Hematopoietic multipotent progenitor cell treated with erythropoietin and hydrocortisone succinate and interleukin-3 and kit ligand, for 17 days (in vitro differentiated cells): ENCODE measurements at places on chromosomes 16 and 17.

GRCh38 chr17:61756561-61756960 lies 106.8 kb downstream of the BRIP1 start:
- DNase-seq = no peak

- no peak for DNase-seq
Measured at GRCh38 chr17:78817123-78817522, 23.5 kb downstream of the USP36 start.

DNA sequence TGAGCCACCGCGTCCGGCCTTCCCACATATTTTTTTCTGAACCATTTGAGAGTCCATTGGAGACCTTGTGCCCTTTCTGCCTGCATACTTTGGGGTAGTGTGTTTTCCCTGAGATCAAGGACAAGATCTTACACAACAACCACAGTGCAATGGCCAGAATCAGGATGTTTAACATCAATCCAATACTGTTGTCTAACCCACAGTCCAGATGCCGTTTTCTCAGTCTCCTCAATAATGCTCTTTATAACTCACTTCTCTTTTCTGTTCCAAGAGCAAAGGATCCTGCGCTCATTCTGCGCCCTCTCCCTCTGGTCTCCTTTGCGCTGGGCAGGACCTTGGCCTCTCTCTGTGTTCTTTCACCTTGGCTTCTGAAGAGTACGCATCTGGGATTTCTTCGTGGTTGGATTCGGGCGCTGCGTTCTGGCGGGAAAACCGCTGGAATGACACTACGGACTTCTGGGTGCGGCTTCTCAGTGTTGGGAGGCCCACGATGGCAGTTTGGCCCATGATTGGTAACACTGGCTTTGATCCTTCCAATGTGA lies 16.6 kb downstream of the CBX4 start:
- no peak for DNase-seq

DNA sequence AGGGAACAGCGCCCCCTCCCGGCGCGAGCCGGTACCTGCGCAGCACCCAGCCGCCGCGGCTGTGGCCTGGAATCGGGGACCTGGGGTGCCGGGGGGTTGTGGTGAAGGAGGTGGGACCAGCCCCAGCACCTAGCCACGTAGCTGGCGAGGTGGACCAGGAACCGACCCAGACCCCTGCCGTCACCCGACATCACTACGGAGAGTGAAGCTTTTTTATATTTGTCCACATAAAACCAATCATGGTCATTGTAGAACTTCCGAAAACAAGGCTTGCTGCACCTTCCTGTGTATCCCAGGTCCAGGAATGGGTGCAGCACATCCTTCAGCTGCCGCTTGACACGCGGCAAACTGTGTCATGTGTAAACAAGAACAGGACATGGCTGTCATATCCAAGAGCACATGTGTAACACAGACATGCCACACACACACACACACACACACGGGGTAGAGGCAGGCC lies 1.3 kb downstream of the HBQ1 start:
- no peak for DNase-seq

DNA sequence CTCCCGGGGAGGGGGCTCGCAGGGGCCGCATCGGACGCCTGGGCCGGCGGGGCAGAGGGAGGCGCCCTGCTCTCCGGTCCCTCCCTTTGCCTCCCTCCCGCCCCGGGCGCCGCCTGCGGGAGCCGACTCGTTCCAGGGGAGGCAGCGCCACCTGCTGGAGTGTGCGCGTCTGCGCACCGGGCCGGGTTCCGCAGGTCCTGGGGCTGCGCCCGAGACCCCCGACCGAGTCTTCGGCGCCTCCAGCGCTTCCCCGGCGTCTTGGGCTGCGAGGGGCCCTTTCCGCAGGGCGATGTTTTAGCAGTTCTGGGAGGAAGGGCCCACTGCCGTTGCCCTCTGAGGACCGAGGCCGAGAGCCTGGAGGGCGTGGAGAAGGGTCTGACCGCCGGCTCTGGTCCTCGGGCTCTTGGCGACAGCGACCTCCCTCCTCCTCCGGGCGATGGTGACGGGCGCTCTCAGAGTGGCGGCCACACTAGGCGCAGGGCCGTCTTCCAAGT lies 106.3 kb downstream of the SEC14L1 start:
- peak; percentile 85 for DNase-seq

GRCh38 chr16:85826686-85827247 lies 27.3 kb downstream of the COX4I1 start:
- no peak for DNase-seq

DNA sequence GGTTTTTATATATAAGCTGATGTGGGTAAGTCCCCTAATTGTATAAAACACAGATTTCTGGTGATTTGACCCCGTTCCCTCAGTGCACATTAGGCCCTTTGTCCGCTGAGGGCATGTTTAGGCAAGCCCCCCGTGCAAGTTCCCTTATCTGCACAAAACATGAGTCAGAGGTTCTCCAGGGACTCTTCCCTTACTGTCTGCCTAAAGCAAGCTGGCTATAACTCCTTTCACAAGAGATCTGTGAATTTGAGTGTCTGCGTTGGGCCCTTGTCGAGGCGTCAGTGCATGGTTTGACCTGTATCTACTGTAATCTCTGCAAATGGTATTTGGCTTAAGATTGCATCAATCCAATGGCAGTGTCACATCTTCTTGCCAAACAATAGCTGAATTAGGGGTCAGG lies 712.8 kb downstream of the CDH8 start:
- no peak for DNase-seq

DNA sequence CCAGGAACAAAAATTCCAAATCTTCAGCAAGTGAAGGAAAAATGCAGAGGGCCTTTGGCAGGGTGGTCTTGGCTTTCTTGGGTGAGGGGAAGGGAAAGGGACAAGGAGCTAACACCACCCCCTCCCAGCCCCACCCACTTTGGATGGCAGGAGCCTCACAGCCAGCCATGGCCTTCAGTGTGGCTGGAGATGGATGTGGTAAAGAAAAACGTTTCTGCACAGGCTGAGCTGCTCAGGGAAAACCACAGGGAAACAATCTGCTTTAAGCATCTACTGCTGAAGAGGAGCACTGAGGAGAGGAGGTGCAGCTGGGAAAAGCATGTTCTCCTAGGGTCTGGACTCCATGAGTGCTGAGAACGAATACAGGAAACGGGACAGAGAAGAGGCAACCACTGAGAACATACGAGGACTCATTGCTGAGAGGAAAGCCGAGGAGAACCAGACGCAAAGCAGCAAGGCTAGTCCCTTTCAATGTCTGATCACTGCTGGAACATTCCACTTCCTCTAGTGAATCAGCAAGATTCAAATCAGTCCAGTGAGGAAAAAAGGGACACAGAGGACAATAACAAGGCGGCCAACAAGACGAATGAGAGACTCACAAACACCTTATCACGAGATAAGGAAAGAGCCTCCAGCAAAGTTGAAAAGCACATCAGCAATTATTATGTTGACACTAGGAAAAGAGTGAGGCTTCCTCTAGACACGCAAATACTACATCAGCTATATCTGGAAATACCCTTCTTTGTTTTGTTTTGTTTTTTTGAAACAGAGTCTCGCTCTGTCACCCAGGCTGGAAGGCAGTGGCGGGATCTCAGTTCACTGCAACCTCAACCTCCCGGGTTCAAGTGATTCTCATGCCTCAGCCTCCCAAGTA lies 41.7 kb downstream of the ZZEF1 start:
- DNase-seq = peak; percentile 18

DNA sequence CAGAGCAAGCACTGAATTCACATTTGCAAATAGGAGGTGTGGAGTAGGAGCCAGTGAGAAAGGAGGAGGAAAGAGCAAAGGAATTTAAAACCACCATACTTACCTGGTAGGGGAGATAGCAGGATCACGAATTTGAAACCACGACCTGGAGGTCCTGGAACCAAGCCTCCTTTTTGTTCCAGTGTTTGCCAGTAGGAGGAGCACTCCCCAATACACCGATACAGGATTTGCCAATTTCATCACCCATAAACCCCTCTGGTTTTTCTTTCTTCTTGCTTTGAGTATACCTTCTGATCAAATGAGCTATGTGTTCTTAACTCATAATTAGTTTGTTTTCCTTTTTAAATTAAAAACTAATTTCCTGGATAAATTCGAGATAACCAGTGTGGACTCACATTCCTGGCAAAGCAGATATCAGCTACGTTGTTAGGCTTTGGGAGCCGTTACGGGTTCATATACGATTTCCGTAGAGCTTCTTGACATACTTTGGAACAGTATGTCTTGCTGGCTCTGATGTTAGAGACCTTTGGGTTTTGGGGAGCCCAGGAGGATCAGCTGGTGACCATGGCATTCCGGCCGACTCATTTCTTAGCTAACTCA lies 22.7 kb downstream of the BCO1 start:
- no peak for DNase-seq

- DNase-seq = no peak
Measured at GRCh38 chr17:7445619-7445968, 733 bp downstream of the CHRNB1 start.

GRCh38 chr16:27405546-27406451 lies 3.8 kb downstream of the IL21R start:
- DNase-seq = no peak

- DNase-seq = peak; percentile 9
Measured at GRCh38 chr16:11613381-11614303, 26.9 kb upstream of the LITAF start.

DNA sequence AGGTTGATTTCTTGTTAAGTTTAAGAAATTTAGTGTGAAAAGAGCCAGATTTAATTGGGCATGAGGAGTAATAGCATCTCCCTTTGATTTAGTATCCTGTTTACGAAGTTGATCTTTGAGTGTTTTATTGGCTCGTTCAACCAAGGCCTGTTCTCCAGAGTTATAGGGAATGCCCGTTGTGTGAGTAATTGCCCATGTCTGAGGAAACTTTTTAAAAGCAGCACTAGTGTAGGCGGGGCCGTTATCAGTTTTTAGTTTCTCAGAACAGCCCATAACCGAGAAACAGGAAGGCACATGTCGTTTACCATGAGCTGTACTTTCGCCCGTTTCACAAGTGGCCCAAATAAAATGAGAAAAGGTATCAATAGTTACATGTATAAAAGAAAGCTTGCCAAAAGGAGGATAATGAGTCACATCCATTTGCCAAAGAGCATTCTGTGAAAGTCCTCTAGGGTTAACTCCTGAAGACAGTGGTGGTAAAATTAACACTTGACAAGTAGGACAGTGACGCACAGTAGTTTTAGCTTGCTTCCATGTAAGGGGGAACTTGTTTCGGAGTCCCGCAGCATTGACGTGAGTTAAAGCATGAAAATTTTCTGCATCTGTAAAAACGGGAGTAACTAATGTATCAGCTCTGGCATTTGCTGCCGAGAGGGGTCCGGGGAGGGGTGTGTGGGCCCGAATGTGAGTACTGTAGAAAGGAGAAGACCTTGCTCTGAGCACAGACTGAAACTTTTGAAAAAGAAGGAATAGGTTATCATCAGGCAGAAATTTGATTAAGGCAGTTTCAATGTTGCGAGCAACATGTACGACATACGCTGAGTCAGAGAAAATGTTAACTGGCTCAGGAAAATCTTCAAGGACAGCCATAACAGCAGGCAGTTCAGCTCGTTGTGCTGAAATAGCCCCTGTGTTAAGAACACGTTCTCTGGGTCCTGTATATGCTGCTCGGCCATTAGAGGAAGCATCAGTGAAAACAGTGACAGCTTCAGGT lies 18.5 kb upstream of the KCTD5 start:
- DNase-seq = no peak

- DNase-seq = no peak
Measured at GRCh38 chr16:88839745-88840599, 16.8 kb downstream of the GALNS start.

GRCh38 chr16:9128346-9129342 lies 37.2 kb downstream of the HAPSTR1 start:
- no peak for DNase-seq

GRCh38 chr16:78706637-78707036 lies 607.2 kb downstream of the WWOX start:
- DNase-seq = no peak

DNA sequence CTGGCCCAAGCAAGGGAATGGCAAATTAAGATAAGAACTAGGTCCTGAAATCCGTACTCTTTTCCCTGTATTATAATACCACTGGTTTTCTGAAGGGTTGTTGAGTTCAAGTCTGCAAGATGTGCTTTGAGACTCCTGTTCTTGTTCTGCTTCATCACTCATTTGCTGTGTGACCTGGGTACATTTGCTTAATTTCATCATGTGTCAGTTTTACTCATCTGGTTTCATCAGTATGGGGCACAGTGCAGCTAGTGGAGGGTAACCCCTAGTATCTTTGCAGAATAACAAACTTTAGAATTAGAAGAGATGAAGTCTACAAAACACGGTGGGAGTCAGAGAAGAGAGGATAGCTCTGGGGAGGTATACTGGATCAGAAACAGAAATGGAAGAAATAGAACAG lies 21.9 kb upstream of the EFCAB13 start:
- no peak for DNase-seq

DNA sequence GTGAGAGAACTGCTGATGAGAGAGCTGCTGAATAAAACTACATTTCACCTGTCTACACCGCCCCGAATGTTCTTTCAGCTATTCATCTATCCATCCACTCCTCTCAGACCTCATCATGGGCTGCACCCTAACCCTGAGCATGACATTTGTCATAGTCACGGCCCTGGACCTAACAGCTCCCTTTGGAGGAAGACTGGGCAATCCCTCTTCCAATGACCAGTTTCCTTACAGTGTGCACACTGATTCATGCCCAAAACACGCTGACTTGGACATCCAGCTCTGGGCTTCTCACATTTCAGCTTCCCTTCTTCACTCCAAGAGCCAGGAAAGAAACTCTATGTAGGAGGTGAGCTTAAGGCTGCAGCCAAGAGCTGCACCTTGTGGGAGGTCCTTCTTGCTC lies 41.8 kb upstream of the ARL4D start:
- no peak for DNase-seq

DNA sequence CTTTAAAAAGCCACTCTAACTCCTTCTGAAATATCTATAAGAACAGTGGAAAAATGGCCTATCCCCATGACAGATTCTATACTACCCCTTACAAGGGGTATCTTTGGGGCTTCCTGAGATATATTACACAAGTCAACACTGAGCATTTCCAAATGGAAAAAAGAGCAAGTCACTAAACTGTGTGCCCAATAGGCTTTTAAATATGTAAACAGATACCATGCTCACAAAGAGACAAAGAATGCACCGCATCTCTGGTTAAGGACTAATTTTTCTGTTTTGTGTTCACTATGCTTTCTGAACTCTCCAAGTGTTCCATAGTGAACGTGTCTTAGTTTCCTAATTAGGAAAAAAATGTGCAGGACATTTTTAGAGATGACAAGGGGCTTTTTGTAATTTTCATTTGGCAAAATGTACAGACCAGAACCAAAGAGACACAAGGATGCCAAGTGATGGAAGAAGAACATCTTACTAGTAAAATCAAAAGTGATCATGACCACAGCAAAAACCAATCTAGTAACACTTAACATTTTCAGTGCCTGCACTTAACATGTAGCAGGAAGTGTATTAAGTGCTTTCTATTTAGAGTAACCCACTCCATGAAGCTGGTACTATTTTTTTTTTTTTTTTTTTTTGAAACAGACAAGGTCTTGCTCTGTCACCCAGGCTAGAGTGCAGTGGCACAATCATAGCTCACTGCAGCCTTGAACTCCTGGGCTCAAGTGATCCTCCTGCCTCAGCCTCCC lies 21.5 kb downstream of the MYH11 start:
- DNase-seq = no peak
